NCI-H2171 treated with DMSO at 0.1 percent for 48 hours (cell line): ENCODE measurements at places on chromosomes 13 and 19.
A peak's percentile ranks its signal among the peaks of the same experiment; 100 is the strongest.

- DNase-seq, result no peak
Measured at GRCh38 chr13:31052478-31052877, 109.2 kb downstream of the HSPH1 start.

DNA sequence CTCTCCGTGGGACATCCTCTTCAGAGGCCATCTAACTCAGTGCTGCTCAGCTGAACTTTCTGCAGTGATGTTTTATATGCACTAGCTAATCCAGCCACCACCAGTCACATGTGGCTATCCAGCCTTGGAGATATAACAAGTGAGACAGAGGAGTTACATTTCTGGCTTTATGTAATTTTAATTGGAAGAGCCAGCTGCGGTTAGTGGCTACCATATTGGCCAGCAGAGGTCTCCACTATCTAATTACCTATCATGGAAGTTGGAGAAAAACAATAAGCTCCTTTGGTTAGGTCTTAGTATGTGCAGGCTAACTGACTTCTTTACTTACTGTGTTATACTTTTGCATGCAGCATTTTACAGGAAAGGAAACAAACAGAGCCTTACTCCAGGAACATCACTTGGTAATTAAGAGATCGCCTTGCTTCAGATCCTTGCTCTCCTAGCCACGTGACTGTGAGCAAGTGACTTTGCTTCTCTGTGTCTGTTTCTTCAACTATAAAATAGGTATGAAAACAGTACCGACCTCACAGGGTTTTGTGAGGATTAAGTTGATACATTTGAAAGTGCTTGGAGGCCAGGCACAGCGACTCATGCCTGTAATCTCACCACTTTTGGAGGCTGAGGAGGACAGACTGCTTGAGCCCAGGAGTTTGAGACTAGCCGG, 1.6 kb upstream of the KLK10 start:
- peak; percentile 24 for DNase-seq

DNA sequence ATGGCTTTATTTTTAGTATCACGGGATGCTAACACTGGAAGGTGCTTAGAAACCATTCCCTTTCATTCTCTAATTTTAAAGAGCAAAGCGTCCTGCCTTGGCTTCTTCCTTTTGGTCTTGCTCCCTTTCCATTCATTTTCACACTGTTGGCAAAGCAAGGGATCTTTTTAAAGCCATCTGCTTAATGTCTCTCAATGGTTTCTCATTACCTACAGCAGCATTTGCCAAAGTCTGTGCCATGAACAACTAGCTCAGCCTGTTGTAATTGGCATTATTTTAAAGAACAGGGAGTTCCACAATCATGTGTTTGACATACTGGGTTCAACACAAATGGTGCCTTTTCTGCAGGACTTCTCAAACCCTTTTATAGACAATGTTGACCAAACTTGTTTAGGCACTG, 444.3 kb downstream of the GPC6 start:
- peak; percentile 75 for DNase-seq

- DNase-seq, result no peak
Measured at GRCh38 chr13:77742801-77743200, 45.3 kb downstream of the SLAIN1 start.

GRCh38 chr13:75968103-75968838, 332.1 kb downstream of the LMO7 start:
- no peak for DNase-seq

DNA sequence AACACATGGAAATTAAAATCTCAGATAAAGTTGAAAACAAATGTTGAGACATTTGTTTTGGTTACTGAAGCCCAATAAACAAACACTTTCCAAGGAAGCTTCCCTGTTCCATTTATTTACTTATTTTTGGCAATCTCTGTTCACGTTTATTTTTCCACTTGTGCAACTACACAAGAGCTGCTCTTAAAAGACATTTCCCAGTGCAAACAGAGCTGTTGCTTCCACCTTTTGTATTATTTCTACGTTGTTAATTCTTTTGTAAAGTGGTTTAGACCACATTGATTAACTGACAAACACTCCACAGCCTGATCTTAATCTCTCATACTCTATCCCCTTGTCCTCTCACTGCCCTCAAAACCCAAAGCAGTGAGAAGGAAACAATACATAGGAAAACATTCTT, 757.6 kb downstream of the LIG4 start:
- DNase-seq, result no peak

DNA sequence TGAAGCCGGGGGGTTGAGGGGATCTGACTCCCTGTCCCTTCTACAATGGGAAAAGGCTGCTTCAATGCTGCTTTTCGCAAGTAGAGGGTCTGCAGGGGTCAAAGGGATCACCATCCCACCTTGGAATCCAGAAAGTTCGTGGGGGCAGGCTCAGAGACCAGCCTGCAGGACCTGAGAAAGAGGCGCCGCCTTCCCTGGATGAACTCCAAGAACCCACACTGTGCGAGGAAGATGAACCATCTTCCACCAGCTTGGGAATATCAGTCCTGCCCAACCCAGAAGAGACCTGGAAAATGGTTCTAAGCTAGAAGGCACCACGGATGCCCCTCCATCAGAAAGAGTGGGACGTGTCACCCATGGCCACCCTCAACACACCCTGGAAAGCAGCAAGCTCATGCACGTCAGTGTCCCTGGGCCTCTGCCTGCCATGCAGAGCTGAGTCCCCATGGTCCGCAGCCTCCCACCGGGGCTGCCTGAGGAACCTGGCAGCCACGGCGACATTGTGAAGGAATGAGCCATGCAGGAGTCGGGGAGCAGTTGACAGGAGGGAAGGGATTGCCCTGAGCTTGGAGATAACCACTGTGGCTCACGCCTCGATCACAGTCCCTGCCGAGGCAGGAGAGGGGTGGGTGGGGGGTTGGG, 14.6 kb downstream of the RAB3D start:
- DNase-seq, result no peak

DNA sequence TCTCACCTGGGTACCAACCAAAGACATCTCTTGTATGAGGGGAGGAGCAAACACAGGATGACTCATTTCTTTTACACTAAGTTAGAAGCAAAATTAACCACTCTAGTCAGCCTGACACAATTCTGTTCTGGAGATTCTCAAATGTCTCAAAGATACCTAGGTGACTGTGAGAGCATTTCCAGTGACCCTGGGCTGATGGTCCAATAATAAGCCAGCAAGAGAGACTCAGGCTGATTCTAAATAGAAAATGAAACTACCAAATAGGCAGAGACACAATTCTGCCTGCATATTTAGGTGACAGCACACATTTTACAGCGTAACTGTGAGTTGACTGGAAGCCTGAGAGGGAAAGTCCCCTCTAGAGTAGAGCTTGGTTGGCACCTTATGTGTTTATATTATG, 16.3 kb downstream of the ZNF91 start:
- DNase-seq, result no peak
